Naive B cell (primary cell): ENCODE measurements at places on chromosomes 4 and X. TPM values are rescaled to one million over a fixed set of nuclear protein-coding genes. Genes with fewer than 3 reads are reported as not detected.

Gene STK26
- polyA plus RNA-seq = 54.1 TPM

Gene ZBTB33
- polyA plus RNA-seq = 16.0 TPM

Gene GPRIN3
- 0.06 TPM for polyA plus RNA-seq

Gene SPRY1
- 24.3 TPM for polyA plus RNA-seq

DNA sequence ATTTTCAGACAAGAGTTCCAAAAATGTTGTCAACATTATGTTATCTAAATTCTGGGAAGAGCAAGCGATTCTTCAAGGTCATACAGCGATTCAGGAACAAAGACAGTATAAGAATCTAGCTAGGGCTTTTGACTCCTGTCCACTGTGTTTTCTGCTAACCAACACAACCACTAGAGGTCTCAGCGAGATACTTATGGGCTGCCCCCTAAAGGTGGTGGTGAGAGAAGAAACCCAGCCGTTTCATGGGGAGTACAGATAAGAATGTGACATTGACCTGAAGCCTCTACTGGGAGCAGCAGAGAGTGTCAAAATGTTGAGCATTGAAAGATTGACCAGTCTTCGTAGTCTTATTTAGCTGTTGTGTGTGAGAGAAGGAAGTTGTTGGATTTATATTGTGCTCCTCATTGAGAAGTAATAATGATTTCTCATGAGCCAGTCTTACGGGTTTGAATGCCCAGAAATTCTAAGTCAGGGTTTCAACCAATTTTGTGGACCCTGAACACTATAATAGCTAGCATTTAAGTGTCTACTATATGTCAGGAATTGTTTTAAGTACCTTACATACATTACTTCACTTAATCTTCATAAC, 168.3 kb downstream of the SPRY1 start:
- peak; percentile 69 for DNase-seq

GRCh38 chrX:118459494-118459893, 36.1 kb upstream of the DOCK11 start:
- DNase-seq = peak; percentile 25

DNA sequence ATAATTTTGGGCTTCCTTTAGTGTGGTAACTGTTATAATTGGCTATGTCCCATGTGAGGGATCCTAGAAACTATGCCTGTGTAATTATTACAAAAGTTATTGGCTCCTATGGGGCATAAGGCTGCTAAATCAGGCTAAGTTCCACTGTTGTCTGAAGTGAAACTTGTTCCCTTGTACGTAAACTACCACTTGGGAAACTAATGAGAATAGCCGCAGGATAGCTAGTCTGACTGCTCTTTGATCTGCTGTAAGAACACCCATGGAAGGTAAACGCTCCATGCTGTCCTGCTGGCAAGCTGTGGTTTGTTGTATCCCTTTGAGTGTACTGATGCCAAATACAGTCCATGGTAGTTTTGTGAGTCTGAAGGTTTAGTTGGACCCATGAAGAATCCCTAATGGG, 9.3 kb upstream of the MAOA start:
- DNase-seq = no peak

- no peak for DNase-seq
Measured at GRCh38 chr4:73224886-73225285, 33.7 kb downstream of the ANKRD17 start.

DNA sequence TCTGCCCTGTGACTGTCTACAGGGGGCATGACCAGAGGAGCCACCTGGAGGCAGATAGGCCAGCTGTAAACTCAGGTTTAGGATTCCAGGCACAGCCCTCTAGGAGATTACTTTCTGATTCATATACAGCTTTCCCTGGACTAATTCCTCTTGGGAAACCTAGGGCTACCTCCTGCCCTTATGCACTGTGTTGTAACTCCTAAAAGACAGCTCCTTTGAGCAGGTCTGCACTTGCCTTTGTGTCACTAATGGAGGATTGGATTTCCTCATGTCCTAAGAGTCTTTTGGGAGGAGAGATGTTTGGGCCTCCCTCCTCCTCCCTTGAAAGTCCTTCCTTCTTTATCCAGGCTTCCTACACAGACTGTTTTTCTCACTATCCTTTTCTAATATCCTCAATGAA, 202.0 kb downstream of the PCDH19 start:
- DNase-seq = no peak

- no peak for DNase-seq
Measured at GRCh38 chrX:69284491-69284890, 119.2 kb upstream of the PJA1 start.

GRCh38 chrX:115624916-115625315, 63.9 kb downstream of the PLS3 start:
- DNase-seq = no peak

DNA sequence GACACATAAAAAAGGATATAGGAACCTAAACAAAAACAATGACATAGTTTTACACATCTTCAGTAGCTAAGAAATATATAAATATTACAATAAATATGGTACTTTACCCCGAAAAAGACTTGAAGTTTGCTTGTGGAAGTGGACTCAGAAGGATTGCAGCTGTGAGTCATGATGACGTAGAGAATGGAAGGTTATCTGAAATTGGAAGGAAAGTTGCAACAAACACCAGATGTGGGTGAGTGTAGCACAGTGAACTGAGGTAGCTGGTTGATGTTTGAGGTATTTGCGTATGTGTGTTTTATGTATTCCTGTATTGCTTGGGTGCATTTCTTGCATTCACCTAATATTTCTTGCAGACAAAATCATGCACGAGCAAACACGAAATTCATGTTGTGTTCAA, 113.0 kb downstream of the ARX start:
- no peak for DNase-seq

DNA sequence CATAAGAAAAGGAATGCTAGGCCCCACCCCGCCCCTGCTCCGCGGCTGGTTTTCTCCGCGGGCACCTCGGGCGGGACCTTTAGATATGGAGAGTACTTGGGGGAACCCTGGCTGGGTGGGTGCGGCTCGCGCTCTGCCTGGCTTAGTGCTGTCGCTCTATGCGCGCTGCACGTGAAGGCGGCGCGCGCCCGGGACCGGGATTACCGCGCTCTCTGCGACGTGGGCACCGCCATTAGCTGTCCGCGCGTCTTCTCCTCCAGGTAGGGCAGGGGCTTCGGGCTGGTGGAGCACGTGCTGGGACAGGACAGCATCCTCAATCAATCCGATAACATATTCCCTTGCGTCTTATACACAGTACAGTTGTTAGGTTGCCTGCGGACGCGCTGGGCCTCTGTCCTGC, 56.0 kb downstream of the MAGEB10 start:
- DNase-seq = no peak

GRCh38 chrX:24259544-24260240, 54.2 kb downstream of the SUPT20HL2 start:
- DNase-seq = no peak

DNA sequence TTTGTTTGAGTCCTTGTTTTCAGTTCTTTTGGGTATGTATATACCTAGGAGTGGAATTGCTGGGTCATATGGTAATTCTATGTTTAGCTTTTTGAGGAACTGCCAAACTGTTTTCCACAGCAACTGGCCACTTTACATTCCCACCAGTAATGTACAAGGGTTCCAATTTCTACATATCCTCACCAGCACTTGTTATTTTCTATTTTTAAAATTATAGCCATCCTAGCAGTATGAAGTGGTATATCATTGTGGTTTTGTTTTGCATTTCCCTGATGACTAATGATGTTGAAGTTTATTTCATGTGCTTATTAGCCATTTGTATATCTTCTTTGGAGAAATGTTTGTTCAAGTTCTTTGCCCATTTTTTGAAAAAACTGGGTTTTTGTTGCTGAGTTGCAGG, 39.6 kb downstream of the TMEM164 start:
- DNase-seq = no peak
